HuH-7 (cell line): ENCODE measurements at places on chromosomes 4 and X.

GRCh38 chr4:123528501-123529277 is 132.1 kb downstream of the SPRY1 start:
- DNase-seq = no peak

- no peak for DNase-seq
These were observed 433.7 kb upstream of the AMOT start for GRCh38 chrX:113274345-113274744.

DNA sequence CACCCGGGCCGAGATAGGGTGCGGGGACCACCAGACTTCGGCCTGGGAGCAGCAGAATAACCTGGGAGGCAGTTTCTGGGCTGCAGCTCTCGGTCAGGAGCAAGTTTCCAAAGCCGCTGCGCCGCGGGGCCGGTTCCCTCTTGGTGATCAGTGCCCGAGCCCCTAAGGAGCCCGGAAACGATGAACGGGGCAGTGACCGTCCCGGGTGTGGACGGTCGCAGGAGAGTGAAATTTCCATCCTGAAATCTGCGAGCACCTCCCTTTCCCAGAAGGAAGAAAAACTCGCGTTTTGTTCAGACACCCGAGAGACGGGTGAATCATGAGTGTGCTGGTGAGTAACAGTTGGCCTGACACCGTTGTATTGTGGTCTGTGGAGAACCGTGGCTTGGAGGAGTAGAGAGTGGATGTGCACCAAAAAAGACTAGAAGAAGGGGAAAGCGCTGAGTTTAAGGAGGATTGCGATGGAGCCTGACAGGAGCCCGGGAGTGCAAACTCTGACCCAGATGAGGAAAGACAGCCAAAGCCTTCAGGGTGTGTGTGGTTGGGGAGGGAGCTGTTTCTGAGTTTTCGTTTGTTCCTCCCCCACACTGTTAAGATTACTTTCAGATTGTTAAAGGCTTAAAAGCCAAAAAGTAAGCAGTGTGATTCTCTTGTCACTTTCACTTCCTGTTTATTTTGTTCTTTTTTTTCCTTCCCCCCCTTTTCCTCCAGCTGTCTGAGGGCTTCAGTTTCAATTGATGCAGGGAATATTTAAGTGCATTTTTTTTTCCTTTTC is 828 bp downstream of the MCUB start:
- DNase-seq = peak; percentile 28

DNA sequence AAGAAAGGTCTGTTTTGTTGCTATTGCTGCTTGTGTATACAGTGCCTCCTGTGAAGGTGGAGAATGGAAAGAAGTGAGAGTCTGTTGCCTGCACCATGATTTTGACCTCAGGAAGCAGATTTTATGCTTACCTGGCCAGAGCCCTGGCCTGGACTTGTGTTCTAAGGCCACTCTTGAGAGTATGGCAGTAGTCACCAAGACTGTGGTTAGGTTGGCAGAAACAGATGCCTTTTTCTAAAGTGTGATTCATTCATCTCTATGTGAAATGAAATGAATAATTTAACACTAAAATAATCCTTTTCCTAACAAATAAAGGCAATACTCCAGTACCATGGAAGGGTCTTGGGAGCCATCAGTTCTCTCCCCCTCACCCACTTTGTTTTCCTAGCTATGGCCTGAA is 161.8 kb downstream of the DCLK2 start:
- DNase-seq = no peak

DNA sequence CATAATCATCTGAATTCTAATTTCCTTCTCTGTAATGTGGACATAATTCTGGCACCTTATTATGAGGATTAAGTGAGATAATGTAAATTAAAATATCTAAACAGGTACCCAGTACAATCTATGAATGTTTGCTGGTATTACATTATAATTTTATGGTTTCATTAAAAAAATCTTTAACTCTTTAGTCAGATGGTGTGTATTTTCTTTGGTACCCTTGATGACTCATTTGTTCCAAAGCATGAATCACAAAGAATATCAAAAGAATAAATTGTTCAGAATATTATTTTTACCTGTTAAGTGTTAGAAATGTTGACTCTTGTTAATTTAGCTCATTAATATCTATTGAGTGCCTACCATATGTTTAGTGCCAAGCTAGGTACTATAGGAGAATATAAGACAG is 74.3 kb downstream of the SNX25 start:
- DNase-seq = no peak

- DNase-seq = no peak
These were observed 6.9 kb upstream of the TRIM2 start for GRCh38 chr4:153197301-153197700.

GRCh38 chr4:143381189-143382118 is 44.8 kb downstream of the GAB1 start:
- DNase-seq = no peak

GRCh38 chrX:23662187-23662586 is 5.1 kb upstream of the PRDX4 start:
- no peak for DNase-seq

GRCh38 chr4:91758487-91758886 is 545.3 kb upstream of the GRID2 start:
- no peak for DNase-seq

DNA sequence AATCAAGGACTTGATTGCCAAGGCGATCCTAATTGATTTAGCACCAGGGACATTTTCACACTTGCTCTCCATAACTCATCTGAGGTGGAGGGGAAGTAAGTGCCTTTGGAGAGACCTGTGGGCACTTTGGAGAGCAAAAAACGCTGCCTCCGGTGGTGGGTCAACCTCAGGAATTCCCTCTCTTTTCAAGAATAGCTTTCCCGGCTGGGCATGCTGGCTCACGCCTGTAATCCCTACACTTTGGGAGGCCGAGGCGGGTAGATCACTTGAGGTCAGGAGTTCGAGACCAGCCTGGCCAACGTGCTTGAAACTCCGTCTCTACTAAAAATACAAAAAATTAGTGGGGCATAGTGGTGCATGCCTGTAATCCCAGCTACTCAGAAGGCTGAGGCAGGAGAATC is 49.2 kb downstream of the PRPS1 start:
- DNase-seq = no peak

DNA sequence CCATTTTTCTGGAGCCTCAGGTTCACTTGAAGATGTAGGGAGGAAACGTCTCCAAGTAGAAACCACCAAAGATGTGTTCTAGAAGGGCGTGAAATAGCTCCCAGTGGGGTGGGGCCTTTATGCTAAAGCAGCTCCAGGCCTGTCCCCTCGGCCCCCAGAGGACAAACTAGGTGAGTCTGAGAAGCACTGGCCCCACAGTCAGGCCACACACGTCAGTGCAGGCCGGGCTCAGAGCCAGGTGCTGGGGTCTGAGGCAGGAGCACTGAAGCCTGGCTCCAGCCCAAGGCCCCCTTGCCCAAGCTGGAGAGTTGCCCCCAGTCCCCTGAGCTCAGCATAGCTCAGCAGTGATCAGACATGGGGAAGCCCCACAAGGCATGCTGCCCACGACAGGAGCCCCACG is 95.4 kb upstream of the PSAPL1 start:
- DNase-seq = no peak

GRCh38 chrX:71615954-71616353 is 2.4 kb downstream of the CXCR3 start:
- no peak for DNase-seq

- DNase-seq = no peak
These were observed 83.5 kb downstream of the CDS1 start for GRCh38 chr4:84666439-84666838.

DNA sequence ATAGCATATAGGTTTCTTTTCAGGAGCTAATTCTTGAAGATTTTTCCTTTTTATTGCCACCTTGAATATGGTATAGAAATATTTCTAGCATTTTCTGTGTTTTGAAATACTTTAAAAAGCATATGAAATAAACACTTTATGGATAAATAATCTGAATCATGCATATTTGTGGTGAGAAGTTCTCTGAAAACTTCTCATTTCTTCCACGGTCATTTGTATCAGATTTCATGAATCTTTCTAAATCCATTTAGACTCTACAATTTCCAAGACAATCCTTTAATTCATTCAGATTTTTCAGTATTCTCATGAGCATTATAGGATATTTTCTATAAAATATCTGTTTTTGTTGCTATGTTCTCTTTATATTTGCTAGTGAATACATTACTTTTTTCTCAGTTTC is 16.2 kb upstream of the CA5B start:
- DNase-seq = no peak

- no peak for DNase-seq
These were observed 191.1 kb upstream of the ANXA3 start for GRCh38 chr4:78360466-78360865.

DNA sequence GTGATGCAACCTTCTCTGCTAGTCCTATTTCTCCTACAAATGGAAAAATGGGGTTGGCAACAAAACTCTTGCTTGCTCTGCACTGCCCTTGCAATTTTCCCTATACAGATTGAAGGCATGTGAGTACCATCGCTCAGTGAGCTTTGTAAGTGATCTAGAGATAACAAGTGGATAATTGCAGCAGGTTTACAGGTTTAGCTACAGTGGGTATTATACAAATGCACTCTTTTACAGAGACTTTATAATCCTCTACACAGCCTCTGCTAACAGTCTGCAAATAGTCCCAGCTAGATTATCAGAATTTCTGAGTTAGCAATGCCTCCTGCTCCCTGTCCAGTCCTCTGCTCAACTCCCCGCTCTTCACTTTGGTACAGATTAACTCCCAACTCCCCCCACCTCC is 11.1 kb downstream of the LEF1 start:
- DNase-seq = no peak

DNA sequence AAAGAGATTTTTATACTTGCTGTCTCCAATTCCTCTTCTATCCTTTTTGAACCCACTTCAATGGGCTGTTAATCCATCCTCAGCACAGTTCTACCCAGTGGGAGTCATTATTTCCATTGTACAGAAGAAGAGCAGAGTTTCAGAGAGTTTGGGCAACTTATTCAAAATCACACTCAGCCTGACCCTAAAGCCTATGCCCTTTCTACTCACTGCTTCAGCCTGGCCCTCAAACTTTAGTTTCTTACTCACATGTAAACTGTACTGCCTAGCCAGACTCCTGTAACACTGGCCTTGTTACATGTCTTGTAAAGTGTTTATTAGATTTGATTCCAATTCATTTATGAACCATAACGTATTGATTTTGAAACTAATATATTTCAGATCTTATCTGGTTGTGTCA is 25.1 kb upstream of the USO1 start:
- no peak for DNase-seq

DNA sequence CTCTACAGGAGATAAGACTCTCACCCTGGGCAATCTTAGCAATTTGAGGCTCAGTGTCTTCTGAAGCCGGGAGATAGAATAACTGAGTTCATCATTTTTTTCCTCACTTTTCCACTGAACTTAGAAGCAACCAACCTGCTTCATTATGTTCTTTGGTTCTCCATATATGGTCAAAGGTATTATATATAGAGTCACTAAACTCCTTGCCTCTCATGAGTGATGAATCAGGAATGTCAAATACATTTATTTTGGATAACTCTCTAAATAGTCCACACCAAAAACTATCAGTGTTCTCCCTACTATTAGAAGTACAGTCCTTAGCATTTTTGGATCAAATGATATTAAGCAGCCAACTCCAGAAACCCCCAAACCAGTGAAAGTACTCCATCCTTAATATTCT is 421.5 kb upstream of the EPHA5 start:
- no peak for DNase-seq

DNA sequence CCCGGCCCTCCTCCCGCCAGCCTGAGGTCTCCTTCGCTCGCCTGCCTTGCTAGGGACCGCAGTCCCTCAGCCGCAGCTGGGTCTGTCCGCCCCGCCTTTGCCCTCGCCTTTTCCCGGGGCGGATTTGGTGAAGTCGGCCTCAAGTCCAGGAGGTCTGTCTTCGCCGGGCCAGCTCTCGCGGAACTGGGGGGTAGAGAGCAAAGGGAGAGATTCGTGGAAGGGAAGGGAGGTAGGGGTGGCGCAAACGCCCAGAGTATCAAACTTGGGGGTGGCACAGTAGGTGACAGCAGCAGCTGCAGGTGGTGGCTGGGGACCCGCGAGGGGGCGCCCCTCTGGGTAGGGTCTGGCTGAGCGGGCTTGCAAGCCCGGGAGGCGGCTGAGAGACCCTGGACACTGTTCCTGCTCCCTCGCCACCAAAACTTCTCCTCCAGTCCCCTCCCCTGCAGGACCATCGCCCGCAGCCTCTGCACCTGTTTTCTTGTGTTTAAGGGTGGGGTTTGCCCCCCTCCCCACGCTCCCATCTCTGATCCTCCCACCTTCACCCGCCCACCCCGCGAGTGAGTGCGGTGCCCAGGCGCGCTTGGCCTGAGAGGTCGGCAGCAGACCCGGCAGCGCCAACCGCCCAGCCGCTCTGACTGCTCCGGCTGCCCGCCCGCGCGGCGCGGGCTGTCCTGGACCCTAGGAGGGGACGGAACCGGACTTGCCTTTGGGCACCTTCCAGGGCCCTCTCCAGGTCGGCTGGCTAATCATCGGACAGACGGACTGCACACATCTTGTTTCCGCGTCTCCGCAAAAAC is at the start of gene NPY2R:
Gene NPY2R, plus strand, starts transcription at position 379 of the 797 bp plus-strand sequence. CDS start 5,304 bp downstream, outside the sequence.
- no peak for DNase-seq

DNA sequence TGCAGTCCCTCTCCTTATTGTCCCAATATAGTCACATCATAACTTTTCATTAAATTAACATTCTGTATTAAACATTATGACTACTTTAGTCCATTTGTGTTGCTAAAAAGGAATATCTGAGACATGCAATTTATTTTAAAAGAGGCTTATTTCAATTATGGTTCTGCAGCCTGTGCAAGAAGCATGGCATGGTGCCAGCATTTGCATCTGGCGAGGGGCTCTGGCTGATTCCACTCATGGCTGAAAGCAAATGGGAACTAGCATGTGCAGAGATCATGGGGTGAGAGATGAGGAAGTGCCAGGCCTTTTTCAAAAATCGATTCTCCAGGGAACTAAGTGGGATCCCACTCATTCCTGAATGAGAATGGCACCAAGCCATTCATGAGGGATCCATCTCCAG is 476.3 kb upstream of the RPS6KA3 start:
- no peak for DNase-seq

GRCh38 chr4:124105212-124105611 is 607.3 kb downstream of the ANKRD50 start:
- DNase-seq = no peak

DNA sequence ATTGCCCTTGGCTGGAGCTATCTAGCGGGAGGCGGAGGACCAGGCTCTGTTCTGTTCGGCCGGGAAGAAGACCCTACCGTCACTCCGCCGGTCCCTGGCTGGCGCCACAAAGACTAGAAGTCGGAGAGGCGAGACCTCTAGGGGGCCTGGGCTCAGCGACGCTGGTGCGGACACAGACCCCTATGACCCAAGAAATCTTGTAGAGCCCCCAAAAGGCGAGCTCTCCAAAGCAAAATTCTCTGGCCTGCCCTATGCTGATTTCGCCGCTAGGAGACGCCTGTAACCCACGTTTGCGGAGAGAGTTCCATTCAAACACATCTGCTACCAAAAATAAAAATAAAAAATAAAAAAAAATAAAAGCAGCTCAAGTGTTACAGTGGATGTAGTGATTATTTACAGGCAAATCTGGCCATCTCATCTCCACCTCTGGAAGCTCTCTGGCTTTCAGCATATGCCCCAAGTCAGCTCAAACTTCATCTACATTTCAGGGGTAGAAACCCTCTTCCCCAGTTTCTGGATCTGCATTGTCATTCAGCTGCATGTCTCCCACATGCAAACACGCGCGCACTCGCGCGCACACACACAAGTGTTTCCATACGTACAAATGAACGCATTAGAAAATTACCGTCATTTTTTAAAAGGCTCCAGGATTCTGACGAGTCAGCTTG is 2.4 kb upstream of the PCDH10 start:
- peak; percentile 52 for DNase-seq
